Skeletal muscle cell (primary cell): ENCODE measurements at places on chromosomes 7 and 10.

- DNase-seq, result no peak
Measured at GRCh38 chr10:38007991-38008390, 2.5 kb upstream of the ZNF33A start.

GRCh38 chr10:36182179-36182566 lies 540.1 kb upstream of the FZD8 start:
- no peak for DNase-seq

- DNase-seq, result no peak
Measured at GRCh38 chr7:150425670-150426069, 24.8 kb upstream of the GIMAP8 start.

DNA sequence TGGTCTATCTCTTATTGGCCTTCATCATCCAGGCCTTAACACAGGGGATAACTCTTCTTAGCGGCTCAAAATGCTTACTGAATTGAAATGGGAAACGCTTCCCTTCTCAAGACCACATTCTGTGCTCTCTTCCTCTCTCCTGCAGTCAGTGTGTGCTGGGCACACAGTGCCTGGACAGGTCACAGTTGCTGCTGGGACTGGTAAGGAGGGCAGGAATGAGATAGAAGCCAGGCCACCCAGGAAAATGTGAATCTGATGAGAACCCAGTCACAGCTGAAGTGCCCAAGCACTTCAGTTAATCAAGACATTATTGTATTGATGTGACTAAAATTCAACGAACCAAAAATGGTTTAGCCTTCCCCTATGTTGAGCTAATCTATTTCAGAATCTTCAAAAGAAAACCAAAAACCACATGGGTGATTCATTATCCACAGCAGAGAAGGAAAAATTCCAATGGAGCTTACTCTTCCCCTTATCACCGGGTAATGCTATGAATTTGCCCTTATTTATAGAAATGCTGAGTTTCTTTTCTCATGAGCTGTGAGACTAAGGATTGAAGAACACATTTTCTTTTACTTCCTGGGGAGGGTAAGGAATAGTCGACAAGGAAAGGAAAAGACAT lies 41.2 kb upstream of the PLPP4 start:
- peak; percentile 60 for DNase-seq

GRCh38 chr10:3749600-3749999 lies 35.4 kb downstream of the KLF6 start:
- peak; percentile 86 for DNase-seq

DNA sequence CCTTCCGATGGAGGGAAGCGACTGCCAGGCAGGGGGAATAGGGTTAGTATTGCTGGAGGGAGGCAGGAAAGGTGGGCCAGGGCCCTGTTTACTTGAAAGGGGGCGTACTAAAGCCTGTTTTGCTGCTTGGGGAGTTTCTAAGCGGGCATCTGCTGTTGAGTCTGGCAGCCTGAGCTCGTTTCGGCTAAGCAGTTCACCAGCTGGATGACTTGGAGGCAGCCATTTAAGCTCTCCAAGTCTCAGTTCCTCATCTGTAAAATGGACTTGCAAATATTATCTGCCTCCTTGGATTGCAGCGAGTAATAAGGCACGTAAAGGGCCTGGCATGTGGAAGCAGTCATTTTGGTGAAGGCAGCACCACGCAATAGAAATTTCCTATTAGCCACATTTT lies 44.0 kb downstream of the LDB3 start:
- no peak for DNase-seq

DNA sequence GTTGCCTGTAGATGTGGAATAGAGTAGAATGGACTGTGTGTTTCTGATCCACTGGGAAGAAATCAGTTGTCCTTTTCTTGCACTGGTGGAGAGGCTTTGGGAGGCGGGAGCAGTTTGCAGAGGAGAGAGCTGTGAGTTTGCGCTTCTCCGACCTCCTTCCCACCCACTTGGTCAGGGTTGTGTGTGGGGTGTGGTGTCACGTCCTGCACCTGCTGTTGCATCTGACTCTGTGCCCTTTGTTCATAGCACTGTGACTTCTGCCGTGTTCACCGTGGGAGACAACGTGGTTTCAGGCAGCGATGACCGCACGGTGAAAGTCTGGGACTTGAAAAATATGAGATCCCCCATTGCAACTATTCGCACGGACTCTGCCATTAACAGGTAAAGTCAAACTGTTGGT lies 67.8 kb downstream of the WDR37 start:
- no peak for DNase-seq

DNA sequence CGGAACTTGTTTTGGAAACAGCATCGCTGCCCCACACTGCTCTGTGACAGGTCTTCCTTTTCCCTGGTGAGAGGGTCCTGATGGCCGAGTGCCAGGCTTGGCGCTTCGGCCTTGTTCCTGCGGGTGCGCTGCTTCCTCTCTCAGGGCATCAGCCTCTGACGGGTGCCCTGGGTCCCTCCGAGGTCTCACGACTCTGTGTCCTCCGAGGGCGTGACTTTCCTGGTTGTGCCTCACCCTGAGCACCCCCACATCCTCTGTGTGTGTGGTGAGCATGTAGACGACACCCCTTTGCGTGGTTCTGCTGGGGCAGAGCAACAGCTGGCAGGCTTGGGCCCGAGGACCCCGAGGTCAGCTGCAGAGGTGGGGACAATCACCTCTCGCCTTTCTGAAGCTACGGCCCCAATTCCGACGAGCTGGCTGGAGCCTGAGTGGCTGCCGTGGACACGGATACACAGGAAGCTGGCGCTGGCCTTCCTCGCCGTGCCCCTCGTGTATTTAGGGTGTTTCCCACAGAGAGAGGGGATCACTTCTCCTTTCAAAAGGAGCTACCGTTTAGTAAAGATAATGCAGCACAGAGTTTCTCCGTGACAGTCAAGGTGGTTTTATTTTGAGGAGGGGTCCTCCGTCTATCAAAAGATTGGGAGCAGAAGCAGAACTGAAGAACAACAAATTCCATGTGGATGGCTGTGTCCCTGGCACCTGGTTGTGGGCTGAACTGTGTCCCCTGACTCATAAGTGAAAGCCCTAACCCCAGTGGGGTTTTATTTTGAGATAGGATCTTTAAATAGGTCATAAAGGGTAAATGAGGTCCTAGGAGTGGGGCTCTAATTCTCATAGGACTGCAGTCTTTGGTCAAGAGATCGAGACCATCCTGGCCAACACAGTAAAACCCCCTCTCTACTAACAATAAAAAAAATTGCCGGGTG lies 36.2 kb upstream of the PITRM1 start:
- DNase-seq, result no peak

DNA sequence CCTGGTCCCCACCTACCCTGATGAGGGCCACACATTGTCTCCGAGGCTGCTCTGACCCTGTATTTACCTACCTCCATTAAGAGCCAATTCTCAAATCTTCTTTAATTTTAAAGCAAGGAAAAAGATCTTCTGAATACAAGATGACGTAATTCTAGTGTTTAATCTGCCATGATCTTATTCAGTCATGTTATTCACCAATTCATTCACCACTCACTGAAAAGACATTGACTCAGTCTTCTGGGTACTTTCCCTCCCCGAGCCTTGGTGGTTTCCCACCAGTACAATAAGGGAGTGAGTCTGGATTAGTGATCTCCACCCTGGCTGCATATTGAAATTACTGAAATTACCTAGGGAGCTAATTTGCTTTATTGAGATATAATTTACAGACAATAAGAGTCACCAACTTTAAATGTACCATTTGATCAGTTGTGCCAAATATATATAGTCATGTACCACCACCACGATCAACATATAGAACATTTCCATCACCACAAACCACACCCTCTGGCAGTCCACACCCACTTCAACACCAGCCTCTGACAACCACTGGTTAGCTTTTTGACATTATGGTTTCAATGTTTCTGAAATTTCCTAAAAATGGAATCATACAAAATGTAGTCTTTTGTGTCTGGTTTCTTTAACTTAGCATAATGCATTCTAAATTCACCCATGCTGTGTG lies 117.5 kb upstream of the UNC5B start:
- no peak for DNase-seq
